Fibroblast of lung (primary cell): ENCODE measurements at places on chromosomes 2 and 18.
A peak's percentile ranks its signal among the peaks of the same experiment; 100 is the strongest.

GRCh38 chr2:55907686-55908085 is 15.9 kb downstream of the EFEMP1 start:
- DNase-seq: no peak

GRCh38 chr2:7375901-7376300 is 458.7 kb downstream of the RNF144A start:
- DNase-seq: no peak

- peak; percentile 39 for DNase-seq
These were observed 96.7 kb downstream of the ASB1 start for GRCh38 chr2:238523158-238524110.

DNA sequence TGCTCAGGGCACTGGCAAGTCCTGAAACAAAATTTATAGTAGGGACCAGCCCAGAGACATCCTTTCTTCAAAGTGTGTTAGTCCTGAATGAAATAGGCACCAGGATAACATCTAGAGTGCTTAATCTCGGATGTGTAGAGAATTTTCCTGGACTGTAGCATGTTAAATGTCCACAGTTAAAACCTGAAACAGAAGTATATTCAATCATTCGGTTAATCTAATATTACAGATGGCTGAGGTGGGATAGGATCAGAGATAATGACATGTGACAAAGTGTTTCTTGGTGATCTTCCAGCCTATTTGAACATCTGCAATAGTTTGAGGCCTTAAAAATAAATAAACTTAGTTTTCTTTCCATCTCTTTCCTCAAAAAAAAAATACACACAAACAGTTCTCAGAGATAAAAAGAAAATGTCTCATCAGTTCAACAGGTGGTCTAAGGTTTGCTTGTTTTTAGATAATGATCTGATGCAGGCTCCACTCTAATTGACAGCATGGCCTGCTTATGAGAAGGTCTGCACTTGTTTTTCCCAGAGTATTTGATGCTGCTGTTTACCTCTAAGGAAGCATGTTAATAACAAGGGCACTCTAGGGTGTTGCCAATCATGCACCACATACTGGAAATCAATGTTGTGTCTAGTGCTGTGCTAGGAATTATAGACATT is 25.9 kb downstream of the CNTNAP5 start:
- DNase-seq: no peak

DNA sequence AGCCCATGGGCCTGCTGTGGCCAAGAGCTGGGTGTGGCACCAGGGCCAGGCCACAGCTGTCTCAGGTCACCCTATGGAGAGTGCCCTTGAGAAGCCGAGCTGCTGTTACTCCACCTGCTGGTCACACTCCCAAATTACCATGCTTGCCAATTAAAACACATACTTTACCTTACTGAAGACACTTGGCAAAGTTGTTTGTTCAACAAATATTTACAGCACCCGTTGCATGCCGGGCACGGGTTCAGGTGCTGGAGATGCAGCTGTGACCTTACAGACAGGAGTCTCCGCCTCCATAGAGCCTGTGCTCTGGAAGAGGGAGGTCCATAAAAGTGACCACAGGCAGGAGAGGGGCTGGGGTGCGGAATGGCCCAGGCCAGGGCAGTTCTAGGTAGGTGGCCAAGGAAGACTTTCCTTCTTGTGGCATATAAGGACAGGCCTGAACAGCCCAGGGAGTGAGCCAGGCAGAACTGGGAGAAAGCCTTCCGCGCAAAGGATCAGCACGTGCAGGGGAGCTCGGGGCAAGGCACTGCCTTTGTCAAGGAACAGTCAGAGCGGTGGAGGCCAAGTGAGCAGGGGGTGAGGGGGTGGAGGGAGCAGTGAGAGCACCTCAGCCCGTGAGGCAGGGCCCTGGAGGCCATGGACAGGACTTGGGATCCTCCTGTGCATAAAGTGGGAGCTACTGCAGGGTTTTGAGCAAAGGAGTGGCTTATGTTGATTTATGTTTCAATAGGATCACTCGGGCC is 23.6 kb upstream of the RBM44 start:
- DNase-seq: peak; percentile 63

DNA sequence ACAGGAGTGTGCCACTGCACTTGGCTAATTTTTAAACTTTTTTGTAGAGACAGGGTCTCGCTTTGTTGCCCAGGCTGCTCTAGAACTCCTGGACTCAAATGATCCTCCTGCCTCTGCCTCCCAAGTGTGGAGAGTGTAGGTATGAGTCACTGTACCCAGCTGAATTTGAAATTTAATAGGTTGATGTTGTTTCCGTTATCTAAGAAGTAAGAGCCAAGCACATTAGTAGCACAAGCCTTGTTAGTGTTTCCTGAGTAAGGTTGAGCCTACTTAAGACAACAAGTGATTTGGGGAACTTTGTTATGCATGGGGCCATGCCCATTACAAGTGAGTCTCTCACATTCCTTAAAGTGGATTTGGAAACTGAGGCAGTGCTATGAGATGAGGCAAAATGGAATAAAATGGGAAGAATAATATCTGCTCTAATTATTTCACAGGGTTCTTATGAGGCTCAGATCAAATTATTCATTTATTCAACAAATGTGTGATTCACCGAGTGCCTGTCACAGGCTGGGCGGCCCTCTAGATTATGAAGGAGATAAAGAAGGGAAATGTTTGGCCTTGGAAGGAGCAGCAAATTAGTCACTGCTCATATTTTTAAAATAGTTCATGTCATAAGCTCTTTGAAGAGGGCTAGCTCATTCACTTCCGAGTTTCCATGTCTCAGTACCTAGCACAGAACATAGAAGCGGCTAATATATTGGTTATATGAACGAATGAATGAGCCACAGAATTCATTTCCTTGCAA is 217.2 kb downstream of the LDLRAD4 start:
- DNase-seq: peak; percentile 91
